Activated T-cell treated with anti-CD3 and anti-CD28 coated beads, Interleukin-2, amount 50 U/mL, for 48 hours (primary cell): ENCODE measurements at places on chromosomes 5 and 9.
A peak's percentile ranks its signal among the peaks of the same experiment; 100 is the strongest.

GRCh38 chr9:98191181-98191608, 1.2 kb downstream of the CORO2A start:
- no peak for DNase-seq

GRCh38 chr9:35599763-35600604, 5.1 kb upstream of the TESK1 start:
- DNase-seq = no peak

GRCh38 chr9:105280691-105281090, 36.2 kb downstream of the SLC44A1 start:
- DNase-seq = no peak

DNA sequence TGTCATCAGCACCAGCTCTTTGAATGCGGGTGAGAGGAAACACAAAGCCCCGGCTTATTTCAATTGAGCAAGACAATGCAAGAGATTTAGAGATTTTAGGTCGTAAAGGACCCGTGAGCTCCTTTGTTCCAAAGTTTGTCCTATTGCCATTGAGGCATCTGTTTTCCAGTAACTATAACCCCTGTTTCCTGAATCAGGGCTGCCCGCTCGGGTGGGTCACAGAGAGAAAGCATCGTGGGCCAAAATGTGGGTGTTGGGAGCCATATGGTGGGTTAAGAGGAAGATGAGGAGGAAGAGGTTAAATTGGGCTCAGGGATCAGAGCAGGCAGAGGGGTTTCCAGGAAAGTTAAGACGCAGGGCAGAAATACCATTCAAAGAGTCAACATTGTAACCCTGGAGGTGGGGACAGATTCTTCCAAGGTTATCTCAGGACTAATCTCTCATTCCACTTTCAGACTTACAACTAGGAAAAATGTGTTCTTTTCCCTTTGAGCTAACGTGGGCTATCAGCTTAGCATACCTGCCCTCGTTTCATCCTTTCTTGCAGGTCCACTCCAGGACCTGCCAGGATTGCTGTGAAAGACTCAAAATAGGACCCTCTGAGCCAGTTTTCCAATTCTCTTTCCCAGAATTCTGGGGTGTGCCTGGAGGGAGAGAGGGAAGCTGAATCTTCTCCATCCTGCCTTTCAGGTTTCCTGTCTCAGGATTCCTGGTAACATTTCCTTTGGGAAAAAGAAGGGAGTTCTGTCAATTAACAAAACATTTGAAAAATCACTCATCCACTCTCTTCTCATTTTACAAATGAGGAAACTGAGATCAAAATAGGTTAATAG, 95.5 kb upstream of the TAF11L2 start:
- DNase-seq = no peak

- DNase-seq = no peak
These were observed 212.9 kb upstream of the SEMA6A start for GRCh38 chr5:116787570-116787969.

DNA sequence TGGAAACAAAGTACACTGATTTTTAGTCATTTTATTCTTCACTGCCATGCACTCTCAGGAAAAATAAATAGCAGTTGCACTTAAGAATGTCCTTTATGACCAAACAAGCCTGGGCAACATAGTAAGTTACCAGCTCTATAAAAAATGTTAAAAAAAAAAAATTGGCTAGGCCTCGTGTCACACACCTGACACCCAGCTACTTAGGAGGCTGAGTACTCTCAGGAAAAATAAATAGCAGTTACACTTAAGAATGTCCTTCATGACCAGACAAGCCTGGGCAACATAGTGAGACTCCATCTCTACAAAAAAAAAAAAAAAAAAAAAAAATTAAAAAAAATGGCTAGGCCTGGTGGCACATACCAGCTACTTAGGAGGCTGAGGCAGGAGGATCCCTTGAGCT, 304.6 kb downstream of the SLCO4C1 start:
- DNase-seq = no peak

- DNase-seq = peak; percentile 77
These were observed 34.7 kb downstream of the LPCAT1 start for GRCh38 chr5:1488882-1489680.

DNA sequence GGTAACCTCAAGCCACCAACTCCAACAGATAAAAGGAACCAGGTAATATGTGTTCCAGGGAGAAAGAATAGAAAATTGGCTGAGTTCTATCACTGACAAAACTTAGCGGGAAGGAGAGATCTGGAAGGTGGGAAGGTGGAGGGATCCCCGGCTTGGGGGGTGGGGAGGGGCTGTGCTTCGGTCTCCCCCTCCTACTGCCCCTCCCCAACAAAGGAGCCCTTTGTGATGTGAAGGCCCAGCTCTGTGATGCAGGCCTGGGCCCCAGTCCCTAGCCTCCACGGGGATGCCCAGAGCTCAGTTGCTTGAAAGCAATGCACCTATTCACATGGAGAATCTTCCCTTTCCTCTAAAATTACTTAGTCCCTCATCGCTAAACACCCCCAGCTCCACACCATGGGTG, 4.4 kb upstream of the ZNF484 start:
- no peak for DNase-seq

DNA sequence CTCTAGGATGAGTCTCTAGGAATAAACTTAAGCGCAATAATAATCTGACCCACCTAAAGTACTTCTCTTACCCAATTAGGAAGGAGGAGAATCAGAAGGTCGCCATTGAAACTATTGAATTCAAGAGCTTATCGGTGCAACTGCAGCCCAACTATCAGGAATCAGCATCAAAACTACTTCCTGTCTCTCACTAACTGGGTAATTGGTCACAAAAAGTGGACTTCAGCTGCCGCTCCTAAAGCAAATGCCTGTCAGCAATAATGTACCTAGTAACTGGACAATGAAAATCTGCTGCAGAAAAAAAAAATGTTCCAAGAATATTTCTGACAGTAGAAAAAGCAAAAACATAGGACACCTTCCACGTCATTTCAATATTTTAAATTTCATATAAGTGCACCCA, 3.3 kb downstream of the OR1L8 start:
- no peak for DNase-seq

DNA sequence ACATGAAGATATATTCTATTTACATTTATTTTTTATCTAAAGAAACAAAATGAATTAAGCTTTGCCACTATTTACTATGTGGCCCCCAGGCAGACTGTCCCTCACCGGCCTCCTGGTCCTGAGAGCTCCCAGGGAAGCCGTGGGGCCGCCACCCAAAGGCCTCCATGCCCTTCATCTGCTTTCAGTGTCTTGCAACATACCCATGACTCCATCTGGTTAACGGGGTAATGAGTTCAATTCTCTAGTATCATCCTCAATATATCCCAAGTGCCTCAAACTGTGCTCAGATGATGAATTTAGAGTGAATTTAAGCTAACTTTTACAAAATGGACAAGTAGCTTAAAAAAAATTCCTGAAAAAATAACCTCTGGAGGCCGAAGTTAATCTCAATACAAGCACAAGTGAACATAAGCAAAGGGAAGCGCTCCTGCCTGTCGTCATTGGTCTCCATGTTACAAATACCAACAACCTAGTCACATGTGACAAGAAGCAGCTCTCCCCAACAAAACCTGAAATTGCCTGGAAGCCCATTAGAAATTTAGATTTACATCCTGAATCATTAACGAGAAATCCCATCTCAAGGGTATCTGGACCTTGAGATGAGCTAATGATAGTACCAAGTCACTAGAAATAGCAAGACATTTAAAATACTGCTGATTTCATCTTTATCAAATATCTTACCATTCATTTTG, 26.1 kb downstream of the DAP start:
- no peak for DNase-seq

GRCh38 chr9:581673-582497, 259.6 kb upstream of the DMRT1 start:
- no peak for DNase-seq

DNA sequence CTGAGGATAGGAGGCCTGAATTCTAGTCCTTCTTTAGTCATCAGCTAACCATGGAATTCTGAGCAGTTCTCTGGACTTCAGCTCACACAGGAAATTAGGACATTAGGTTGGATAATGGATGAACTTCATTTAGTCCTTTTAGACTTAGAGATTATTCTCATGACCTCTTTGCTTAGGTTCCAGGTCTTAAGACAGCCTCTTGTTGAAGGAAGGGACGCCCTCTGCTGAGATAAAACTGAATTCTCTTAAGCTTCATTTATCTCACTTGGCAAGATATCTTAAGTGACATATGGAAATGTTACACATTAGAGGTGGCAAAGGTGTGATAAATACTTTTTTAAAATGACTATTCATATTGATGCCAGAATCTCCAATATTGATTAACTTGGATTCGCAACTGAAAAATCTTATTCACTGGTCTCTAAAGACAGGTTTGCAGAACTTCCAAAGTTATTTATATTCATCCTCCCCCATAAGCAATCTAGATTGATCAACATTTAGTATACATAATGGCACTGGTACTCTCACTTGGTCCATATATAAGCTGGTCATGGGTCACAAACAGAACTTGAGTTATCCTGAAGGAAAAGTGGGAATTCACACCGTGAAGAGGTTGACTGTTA, 16.9 kb upstream of the ZNF366 start:
- no peak for DNase-seq

DNA sequence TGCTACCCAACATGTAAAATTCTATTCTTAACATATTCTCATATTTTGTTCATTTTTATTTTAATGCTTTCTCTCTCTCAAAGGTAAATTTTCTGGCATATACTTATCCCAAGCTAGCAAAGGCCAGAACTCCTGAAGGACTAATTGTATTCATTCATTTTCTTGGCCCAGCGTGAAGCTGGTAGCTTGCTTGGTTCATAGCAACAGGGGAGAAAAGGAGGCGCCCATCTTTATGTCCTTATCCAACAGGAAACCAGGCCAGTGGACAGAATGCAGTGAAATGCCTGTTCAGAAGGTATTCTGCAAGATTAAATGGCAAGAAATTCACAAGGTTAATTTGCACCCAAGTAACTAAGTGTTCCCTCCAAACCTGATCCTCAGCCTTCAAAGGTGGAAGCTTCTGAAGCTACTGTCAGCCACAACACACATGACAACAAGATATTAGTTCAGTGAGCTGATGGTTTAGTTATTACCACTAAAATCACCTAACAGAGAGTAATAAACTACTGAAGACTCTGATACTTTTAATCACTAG, 5.6 kb downstream of the EFNA5 start:
- DNase-seq = no peak

- DNase-seq = no peak
These were observed 27.7 kb downstream of the UBLCP1 start for GRCh38 chr5:159290741-159291140.

DNA sequence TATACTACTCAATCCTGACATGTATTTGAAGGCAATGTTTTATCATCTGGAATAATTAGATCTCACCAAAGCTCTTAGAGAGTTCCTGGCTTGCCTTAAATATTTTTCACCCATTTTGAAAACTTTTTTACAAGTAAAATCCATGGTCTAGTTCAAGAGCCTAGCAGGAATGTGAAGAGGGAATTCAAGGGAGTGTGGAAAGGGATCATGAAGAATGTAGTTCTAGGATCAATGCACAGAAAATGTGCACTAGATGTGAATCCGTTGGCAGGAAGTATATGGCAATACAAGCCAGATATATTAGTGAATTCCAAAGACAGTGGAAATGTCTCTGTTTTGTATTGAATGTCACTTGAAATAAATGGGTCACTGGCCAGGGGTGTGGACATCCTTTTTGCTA, 167.9 kb upstream of the MOCS2 start:
- no peak for DNase-seq

DNA sequence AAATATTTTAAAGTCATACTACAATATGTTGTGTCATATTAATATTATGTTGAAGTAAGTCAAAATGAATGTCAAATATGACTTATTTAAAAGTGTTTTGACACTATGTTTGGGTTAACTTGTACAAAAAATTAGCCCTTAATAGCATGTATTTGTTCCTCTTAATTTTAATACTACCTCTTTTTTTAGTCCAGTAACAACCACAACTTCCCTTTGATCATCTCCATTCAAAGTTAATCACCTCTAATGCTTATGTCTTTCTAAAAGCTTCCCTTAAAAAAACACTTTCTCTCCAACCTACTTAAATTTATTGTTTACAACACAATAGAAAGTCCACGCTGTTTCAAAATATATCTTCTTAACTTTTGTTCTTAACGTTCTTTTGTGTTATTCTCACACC, 9.6 kb downstream of the SLCO4C1 start:
- DNase-seq = no peak

GRCh38 chr5:151134228-151134627, 23.4 kb downstream of the ANXA6 start:
- DNase-seq = no peak

DNA sequence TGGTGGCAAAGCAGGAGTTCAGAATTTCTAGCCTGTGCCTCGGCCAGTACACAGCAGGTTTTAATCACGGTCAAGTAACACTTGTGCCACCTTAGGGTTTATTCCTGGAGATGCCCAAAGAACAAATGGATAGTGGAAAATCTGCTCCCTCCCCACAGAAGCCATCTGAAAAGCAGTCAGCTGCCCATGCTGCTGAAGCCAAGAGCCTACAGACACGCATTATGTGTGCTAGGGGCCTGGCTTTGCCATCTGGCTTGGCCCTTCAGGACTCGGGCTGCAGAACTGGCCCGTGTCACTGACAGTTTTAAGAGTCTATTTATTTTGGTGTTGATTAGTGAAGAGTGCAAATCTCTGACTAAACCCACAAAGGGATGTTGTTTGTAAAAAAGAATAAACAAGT, 11.1 kb downstream of the ARSB start:
- DNase-seq = no peak

- no peak for DNase-seq
These were observed 452.4 kb upstream of the GRAMD2B start for GRCh38 chr5:125970631-125971307.

DNA sequence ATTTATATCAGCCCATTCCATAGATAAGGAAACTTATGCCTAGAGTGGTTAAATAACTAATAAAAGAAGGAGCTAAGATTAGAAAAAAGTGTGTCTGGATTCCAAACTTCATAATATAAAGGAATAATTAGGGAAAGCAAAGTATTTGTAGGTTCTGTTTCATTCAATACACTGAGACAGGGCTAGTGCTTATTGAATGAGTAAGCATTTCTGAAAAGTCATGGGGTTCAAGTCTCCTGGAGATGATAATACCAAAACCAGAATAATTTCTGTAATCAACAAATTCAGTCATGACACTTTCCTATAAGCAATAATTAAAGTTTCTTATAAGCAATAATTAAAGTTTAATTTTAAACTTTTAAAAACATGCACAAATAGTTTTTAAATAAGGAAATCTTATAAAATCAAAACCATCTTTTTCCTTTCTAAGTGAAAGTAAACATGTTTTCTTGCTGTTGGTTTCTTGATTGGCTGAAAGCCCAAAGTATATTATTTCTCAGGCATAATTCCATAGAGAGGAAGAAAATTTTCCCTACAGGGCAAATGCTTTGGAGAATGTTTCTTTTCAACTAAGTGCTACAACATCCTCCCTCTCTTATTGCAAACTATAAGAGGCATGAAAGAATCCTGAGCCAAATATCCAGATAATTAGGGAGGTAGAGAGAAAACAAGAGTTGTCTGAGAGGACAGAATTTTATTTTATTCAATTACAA, 510.2 kb downstream of the PRELID2 start:
- DNase-seq = no peak
